Left lung (tissue), 14 donors: ENCODE measurements at places on chromosomes 3 and 15. TPM values are rescaled to one million over a fixed set of nuclear protein-coding genes. Genes with fewer than 3 reads are reported as not detected.

DYNLT2B gene
- polyA plus RNA-seq = 26.6 TPM

THAP10 gene
- 6.5 TPM for polyA plus RNA-seq

TRMT10C gene
- polyA plus RNA-seq = 24.5 TPM

TM4SF4 gene
- polyA plus RNA-seq = not detected

GPX1 gene
- polyA plus RNA-seq = 134 TPM

CA12 gene
- 1.9 TPM for polyA plus RNA-seq

ST3GAL6 gene
- polyA plus RNA-seq = 18.5 TPM

DNA sequence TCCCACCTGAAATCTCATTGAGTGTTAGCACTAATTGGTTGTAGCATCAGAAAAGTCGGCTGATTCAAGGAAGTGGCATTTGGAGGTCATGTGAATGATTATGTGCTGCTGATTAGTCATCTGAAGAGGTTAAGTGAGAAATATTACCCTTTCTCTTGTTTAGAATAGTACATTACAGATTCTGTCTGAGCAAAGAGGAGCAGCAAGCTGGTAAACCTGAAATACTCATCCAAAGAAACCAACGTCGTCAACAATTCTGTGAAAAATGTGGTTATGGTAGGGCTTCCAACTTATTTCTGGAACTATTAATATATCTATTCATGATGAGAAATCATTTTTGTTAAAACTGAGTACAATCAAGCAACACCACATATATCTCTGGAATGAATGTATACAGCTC lies 1024.9 kb downstream of the TUSC7 start:
- DNase-seq = no peak

DNA sequence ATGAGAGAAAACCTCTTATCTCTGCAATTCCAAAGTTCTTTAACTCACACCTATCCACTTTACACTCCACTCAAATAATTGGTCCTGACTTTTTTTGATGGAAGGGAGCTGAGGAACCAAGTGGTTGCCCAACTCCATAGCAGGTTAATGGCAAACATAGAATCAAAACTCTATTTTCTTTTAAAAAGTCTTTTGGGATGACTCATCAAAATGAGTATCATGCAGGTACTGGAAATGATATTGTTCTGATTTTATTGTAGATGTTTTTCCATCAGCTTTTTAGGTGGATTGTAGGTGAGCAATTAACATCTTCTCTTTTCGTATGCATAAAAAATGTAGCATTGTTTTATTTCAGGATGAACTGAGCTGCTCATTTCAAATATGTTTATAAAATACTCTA lies 239.5 kb downstream of the SATB1 start:
- DNase-seq = no peak

- DNase-seq = no peak
Observed at GRCh38 chr15:73028031-73028430, 24.2 kb upstream of the NEO1 start.

DNA sequence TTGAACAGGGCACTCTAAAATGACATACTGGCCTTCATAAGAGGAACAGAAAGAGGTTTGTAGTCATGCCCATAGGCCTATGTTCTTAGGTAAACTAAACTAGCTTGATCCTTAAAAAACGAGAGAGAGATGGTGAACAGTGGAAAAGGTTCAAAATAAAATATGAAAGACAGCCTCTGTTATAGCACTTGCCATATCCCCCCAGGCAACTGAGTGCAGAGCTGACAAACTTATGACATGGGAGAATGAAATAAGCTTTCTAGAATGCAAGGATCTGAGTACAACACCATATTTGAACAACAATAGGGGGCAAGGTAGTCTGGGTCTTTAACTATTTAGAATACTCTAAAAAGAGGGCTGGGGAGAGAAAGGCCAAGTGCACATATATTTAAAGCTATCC lies 700.6 kb upstream of the CFAP20DC start:
- no peak for DNase-seq

GRCh38 chr3:141708367-141708766 lies 29.7 kb upstream of the RNF7 start:
- DNase-seq = peak; percentile 41

GRCh38 chr3:196650740-196651311 lies 11.3 kb downstream of the NRROS start:
- no peak for DNase-seq

- DNase-seq = peak; percentile 62
Observed at GRCh38 chr3:134652409-134652831, 1.6 kb upstream of the KY start.

GRCh38 chr3:119388577-119388976 lies 74.8 kb downstream of the TMEM39A start:
- no peak for DNase-seq

DNA sequence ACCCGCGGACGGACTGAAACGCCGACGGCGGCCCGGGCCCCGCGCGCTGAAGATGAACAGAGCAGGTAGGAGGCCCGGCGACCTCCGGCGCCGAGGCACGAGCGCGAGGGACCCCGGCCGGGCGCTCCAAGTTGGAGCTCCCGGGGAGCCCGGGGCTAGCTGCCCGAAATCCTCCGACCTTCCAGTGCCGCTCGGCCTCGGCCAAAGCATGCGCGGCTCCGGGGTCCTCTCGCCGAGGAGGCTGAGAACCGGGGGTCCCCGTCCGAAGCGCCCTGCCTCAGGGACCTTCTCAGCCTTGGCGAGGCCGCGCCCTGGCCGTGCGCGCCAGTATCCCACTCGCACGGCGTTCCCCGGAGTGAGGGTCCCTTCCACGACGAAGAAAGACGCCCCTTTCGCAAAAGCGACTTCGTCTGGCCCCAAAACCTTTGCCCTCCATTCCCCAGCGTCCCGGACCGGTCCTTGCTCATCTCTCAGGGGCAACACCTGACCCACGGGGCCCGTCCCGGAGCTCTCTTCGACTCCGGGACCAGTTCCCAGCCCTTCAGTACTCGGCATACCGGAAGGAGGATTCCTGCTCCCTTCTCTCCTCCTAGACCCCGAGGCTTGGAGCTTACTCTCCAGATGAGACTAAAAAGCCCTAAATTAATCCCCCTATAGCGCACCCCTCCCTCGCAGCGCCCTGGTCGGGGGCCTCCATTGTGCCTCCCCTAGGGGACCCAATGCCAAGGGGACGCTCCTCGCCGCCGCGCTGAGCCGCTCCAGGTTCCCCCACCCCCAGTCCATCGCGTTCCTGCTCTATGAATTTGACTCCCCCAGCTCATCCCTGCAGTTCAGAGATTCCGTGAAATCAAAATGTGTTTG lies 7.7 kb upstream of the FGD5 start:
- DNase-seq = peak; percentile 77

DNA sequence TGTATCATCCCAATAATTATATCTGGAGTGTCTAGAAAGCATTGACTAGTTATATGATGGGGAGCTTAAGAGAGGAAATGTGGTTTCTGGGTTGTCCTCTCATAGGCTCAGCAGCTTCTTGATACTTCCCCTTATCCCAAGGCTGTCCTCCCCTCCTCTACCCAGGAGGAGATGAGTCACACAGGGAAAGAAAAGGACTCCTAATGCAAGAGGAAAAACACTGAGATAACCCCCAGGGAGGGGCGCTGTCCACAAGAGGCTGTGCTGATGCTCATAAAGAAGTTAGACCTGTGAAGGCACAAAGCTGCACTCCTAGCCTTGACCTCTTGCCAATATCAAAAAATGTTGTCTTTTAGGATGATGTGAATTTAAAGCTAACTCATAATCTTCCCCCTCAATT lies 28.8 kb upstream of the GYG1 start:
- DNase-seq = no peak

DNA sequence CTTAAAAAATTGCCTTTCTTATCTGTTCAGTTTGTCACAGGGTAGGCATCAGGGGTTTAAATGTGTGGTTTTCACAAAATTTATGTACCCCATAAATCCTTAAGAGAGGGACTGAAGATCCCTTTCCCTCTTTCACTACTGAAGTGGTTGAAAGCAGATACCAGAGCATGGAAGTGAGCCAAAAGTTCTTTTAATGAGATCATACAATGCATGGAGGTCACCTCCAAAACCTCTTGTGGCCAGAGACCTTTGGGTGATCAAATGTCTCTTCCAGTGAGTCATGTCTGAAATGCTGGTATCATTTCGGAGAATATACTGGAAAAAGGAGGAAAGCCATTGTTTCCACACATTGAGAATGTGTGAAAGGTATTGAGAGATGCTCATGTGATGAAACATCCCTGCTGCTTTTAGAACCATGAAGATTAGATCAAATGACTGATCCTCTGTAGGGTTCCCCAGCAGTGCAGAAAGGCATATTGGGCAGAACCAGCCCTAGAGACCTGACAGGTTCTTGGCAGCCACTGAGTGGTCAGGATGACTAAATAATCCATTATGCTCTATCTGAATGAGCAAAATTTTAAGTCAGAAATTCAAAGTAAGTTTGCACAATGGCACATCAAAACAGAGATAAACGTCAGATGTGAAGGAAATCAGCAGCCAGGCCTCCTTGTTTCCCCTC lies 165.8 kb upstream of the SLC2A2 start:
- no peak for DNase-seq

- DNase-seq = no peak
Observed at GRCh38 chr3:140922634-140923033, 19.0 kb upstream of the SLC25A36 start.

GRCh38 chr3:2931265-2931664 lies 178.9 kb downstream of the IL5RA start:
- no peak for DNase-seq

GRCh38 chr15:57522148-57522547 lies 69.6 kb upstream of the MYZAP start:
- DNase-seq = no peak

DNA sequence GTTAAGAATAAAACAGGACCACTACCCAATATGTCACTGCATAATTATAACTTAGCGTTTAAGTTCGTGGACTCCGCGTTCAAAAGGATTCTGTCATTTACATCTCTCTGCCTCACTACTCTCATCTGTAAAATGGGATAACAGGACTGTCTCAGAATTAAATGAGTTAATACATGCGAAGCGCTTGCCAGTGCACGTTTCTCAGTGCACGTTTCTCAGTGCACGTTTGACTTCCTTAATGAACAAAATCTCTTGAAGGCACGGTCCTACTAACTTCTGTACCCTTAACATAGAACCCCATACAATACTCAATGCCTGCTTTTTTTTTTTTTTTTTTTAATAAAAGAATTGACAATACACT lies 499 bp downstream of the RABL3 start:
- DNase-seq = no peak

DNA sequence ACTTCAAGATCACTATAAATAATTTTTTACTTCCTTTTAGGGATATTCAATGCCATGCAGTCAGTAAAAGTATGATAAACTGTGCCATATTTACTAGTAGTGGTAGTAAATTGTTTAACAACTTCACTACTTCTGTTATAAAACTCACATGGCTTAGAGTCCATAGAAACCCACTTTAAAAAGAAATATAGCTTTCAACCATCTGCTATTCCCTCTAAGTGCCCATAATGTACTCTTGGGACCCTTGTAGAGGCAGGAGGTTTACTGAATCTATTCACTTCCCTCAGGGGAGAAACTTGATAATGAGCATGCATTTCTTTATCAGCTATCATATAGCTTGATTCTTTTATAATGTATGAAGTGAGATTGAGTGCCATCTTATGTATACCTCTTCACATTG lies 1448.4 kb upstream of the ALCAM start:
- no peak for DNase-seq

GRCh38 chr15:99385865-99386264 lies 134.6 kb downstream of the LRRC28 start:
- no peak for DNase-seq

- DNase-seq = no peak
Observed at GRCh38 chr15:52255008-52255407, 40.6 kb downstream of the MYO5C start.

GRCh38 chr3:10957976-10958749 lies 34.4 kb upstream of the SLC6A1 start:
- DNase-seq = no peak

DNA sequence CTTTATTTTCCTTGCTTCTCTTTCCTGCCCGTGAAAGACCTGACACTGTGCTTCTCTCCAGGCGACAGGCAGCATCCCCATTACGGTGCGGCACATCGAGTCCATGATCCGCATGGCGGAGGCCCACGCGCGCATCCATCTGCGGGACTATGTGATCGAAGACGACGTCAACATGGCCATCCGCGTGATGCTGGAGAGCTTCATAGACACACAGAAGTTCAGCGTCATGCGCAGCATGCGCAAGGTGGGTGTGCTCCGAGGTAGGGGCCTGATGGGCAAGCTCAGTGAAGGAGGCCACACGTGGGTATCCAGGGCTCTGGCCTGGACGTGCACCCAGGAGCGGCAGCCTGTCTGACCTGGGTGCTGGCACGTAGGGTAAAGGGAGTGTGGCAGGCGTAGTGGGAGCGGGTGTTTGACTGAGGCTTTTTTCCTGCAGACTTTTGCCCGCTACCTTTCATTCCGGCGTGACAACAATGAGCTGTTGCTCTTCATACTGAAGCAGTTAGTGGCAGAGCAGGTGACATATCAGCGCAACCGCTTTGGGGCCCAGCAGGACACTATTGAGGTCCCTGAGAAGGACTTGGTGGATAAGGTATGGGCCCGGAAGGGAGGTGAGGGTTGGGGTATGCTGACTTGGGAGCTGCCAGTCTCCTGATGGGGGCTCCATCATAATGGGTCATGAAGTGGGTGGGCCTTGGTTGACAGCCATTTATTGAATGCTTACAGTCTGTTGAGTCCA lies 8.2 kb upstream of the PODXL2 start:
- no peak for DNase-seq

DNA sequence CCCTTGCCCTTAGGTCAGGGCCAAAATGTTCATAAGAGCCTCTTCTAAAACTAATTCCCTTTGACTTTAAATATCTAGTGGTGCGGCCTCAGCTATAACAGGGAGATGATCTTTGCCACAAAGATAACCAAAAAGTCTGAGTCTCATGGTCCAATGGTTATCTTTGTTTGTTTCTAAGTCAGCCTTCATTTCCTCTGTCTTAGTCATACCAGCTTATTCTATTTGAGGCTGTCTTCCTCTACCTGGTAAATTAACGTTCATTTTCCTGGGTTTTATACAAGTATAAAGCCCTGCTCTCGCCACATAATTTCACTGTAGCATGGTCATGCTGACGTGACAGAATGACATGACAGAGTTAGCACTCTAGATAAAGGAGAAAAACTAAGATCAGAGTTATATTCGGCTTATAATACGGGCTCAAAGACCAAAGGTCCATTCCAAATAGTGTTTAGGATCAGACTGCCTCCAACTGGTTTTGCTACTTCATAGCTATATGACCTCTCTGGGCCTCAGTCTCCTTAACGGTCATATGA lies 18.4 kb downstream of the ZNF860 start:
- no peak for DNase-seq

DNA sequence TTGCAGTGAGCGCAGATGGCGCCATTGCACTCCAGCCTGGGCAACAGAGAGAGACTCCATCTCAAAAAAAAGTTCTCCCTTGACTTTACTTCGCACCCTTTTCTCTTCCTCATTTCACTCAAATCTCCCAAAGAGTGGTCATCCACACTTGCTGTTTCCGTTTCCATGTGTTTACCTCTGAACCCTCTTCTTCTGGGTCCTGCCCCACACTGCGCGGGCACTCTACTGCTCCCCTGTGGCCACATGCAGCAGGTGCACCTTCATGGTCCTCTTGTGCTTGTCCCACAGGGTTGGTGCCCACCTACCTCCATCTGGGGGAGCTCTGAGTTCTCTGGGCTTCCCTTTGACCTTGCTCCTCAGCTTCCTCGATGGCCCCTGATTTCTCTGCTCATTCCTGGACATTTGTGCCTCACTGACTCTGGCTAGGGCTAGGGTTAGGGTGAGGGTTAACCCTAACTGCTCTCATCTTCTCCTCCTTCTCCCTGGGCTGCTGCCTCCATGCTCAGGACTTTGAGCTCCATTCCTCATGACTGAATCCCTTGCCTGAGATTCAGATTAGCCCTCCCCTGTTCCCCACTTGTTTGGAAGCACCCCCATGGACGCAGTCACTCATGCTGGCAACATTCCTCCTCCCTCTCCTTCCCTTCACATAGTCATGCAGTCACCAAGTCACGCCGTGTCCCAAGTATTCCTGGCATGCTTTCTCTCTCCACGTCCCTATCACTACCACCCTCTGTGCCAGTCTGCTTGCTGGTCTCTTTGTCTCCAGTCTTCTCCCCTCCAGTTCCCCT lies 26.6 kb upstream of the KY start:
- DNase-seq = no peak
